A549 treated with CpdA at 1 μM for 4 hours (cell line): ENCODE measurements at places on chromosomes 12 and 14. TPM values are rescaled to one million over a fixed set of nuclear protein-coding genes. Genes with fewer than 3 reads are reported as not detected.

The MYG1 gene
- 75.0 to 112 TPM (median 95.8 TPM) in 5 replicates for total RNA-seq

The TAS2R10 gene
- 0.05 TPM in 1 of 5 replicates, not detected in the others for total RNA-seq

The CAPRIN2 gene
- 17.7 to 30.4 TPM (median 23.1 TPM) in 5 replicates for total RNA-seq

The SLC7A8 gene
- total RNA-seq = 0.18 to 0.82 TPM (median 0.42 TPM) in 5 replicates

The LRRC43 gene
- total RNA-seq = 0.14 to 0.24 TPM (median 0.17 TPM) in 3 of 5 replicates, not detected in the others

The KIF21A gene
- 19.3 to 24.1 TPM (median 21.8 TPM) in 5 replicates for total RNA-seq

The SLC6A12 gene
- 0.65 to 1.5 TPM (median 0.76 TPM) in 5 replicates for total RNA-seq

The FKBP11 gene
- 46.4 to 62.3 TPM (median 57.0 TPM) in 5 replicates for total RNA-seq

The KLRK1 gene
- not detected in 5 replicates for total RNA-seq

The RHOJ gene
- not detected in 5 replicates for total RNA-seq

The OAS2 gene
- 0.22 to 0.38 TPM (median 0.30 TPM) in 5 replicates for total RNA-seq

The PRR4 gene
- total RNA-seq = 1.5 to 4.3 TPM (median 3.3 TPM) in 5 replicates

The LAG3 gene
- total RNA-seq = 0.87 to 2.2 TPM (median 1.6 TPM) in 5 replicates

The CAPZA3 gene
- total RNA-seq = not detected in 5 replicates

The TEX52 gene
- total RNA-seq = not detected in 5 replicates

The WNT5B gene
- 1.4 to 2.9 TPM (median 2.1 TPM) in 5 replicates for total RNA-seq

The EML5 gene
- total RNA-seq = 0.72 to 0.92 TPM (median 0.77 TPM) in 5 replicates

The ADCY4 gene
- not detected in 5 replicates for total RNA-seq

The WASHC4 gene
- 19.0 to 28.2 TPM (median 22.3 TPM) in 5 replicates for total RNA-seq

The VWF gene
- 0.09 to 0.48 TPM (median 0.15 TPM) in 5 replicates for total RNA-seq

The BCL11B gene
- total RNA-seq = 0.17 to 0.26 TPM (median 0.19 TPM) in 5 replicates
